Foreskin fibroblast (primary cell): ENCODE measurements at places on chromosomes 4 and X.

GRCh38 chrX:53356186-53356585 lies 66.3 kb downstream of the SMC1A start:
- DNase-seq = no peak

DNA sequence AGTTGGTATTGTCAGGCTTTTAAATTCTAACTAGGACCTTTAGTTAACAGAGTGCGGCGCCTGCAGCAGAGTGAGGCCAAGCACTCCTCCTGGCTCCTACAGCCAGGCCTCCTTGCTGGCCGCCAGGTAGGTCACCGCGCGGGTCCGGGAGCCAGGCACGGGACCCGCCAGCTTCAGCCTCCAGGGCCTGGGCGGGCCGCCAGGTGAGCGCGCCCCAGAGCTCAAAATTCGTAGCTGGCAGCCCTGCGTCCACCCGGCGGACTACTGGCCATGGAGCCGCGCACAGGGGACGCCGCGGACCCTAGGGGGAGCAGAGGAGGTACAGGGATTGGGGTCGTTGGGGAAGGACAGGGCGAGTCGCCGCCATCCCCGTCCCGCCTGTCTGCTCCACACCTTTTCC lies at the start of gene MAGIX:
MAGIX (plus strand) TSS at position 139 of the 400 bp plus-strand sequence; CDS start at position 271, 132 bp downstream.
- DNase-seq = no peak

DNA sequence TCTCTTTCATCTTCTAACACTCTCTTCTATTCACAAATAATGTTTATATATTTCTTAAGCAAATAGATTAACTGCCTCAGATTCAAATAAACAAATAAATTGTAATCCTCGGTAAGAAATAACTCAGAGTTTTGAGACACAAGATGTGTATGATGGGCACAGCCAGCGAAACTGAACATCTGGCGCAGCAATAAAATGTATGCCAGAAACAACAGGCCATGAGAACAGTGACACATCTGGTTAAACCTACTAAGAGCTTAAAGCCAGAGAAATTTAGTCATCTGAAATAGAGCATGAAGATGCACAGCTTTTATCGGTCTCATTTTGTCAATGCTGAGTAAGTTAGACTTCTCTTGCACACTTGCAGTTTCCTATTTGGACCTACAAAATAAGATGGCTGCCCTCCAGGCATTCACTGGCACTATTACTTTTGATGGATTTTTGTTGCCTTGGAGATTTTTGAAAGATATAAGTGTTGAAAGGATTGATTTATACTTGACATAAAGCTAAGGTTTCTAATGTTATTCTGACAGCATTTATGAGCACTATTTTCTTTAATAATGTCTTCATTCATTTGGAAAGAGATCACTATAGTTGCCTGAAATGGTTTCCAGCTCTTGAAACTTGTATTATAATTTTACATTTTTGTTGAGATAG lies 1444.0 kb downstream of the PCDH18 start:
- DNase-seq = peak; percentile 8

DNA sequence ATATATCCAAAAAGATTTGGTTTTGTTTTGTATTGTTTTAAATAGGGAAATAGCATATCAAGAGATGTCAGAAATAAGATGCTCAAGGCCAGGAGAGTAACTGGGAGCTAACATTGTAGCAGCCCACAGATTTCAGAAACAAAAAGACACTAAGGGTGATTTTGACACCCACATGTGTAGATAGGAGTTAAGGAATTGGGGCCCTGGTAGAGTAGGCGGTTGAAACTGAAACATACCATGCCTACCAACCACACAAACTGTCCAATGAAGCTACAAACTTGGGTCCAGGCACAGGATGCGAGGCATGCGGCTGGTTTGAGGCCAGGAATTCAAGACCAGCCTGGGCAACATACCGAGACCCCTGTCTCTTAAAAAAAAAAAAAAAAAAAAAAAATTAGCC lies 6.3 kb upstream of the HSPA4L start:
- DNase-seq = no peak

- no peak for DNase-seq
These were observed 462.6 kb downstream of the IL15 start for GRCh38 chr4:142098900-142099545.

GRCh38 chr4:56958111-56958517 lies 19.3 kb downstream of the NOA1 start:
- peak; percentile 88 for DNase-seq

- DNase-seq = peak; percentile 74
These were observed 127.1 kb downstream of the FBXO8 start for GRCh38 chr4:174156239-174156826.

DNA sequence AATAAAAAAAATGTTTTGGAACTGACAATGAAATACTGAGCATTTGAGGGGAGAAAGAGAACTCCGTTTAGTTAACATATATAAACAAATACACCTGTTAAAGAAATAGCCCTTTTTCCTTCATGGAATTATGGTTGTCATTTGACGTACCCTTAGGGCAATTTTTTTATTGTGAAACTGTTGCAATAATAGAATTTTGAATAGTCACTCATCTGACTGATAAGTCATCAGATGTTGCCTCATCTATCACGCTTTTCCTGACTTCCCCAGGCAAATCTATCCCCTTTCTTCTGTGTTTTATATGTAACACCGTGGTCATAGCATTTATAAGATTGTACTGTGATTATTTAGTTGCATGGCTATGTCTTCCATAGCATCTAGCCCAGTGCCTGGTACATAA lies 69.0 kb upstream of the HDAC8 start:
- no peak for DNase-seq

- no peak for DNase-seq
These were observed 419.7 kb downstream of the FAT4 start for GRCh38 chr4:125734504-125734903.

- no peak for DNase-seq
These were observed 28.9 kb downstream of the TMEM144 start for GRCh38 chr4:158239196-158239595.
